Mesothelial cell of epicardium (in vitro differentiated cells): ENCODE measurements at places on chromosomes 12 and 14.

- no peaks in the 10 kb centered on the region for H3K27me3 ChIP-seq
- DNase-seq = no peak
- peaks cover 79% of the 10 kb centered on the region for H3K4me1 ChIP-seq
- peak within 1 kb of the TSS; percentile 73 for H3K4me3 ChIP-seq
- H3K27ac ChIP-seq = peak within 1 kb of the TSS; percentile 97
Measured at GRCh38 chr12:53049571-53050318, at the start of gene TNS2. Gene TNS2, plus strand, starts transcription at chr12:53050065. Its CDS starts 121 bp downstream, at chr12:53050186.

DNA sequence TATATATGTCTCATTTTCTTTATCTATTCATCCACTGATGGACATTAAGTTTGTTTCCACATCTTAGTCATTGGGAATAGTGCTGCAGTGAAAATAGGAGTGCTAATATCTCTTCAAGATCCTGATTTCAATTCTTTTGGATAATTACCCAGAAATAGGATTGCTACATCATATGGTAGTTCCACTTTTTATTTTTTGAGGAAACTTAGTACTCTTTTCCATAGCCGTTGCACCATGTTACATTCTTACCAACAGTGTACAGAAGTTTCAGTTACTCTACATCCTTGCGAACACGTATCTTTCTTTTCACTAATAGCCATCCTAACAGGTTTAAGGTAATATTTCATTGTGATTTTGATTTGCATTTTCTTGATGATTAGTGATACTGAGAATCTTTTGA is 29.8 kb downstream of the TESPA1 start:
- peaks cover 3% of the 10 kb centered on the region for H3K4me1 ChIP-seq
- H3K36me3 ChIP-seq = no peaks in the 10 kb centered on the region
- H3K27me3 ChIP-seq = peaks cover 37% of the 10 kb centered on the region

DNA sequence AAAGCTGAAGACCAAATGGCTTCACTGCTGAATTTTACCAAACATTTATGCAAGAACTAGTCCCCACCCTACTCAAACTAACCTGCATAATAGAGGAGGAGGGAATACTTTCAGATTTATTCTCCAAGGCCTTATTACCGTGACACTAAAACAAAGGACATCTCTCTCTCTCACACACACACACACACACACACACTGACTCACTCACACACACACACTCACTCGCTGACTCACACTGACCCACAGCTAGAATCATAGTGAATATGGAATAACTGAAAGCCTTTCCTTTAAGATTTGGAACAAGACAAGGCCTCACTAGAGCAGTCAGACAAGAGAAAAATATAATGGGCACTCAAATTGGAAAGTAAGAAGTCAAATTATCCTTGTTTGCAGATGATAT is 1014.1 kb downstream of the TMTC2 start:
- H3K4me1 ChIP-seq = no peaks in the 10 kb centered on the region
- peaks cover 2% of the 10 kb centered on the region for H3K36me3 ChIP-seq
- DNase-seq = no peak

DNA sequence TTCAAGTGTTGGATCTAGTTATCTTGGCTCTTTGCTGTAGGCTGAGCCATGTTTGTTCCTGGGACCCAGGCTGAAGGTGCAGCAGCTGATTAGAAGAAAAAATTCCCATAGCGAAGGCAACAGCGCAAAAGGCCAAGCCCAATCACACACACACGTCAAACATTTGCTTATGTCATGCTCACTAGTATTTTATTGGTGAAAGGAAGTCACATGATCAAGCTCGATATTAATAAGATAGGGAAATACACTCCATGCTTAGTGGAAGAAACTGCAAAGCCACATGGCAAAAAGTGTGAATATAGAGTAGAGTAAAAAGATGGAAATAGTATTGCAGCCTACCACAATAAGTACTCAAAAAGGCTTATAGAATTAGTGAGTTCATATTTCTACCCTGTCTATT is 373.5 kb upstream of the FAR2 start:
- H3K27ac ChIP-seq = no peak overlapping the region
- no peak for DNase-seq
- no peaks in the 10 kb centered on the region for H3K27me3 ChIP-seq
- no peak overlapping the region for H3K4me3 ChIP-seq
- peaks cover 13% of the 10 kb centered on the region for H3K4me1 ChIP-seq

DNA sequence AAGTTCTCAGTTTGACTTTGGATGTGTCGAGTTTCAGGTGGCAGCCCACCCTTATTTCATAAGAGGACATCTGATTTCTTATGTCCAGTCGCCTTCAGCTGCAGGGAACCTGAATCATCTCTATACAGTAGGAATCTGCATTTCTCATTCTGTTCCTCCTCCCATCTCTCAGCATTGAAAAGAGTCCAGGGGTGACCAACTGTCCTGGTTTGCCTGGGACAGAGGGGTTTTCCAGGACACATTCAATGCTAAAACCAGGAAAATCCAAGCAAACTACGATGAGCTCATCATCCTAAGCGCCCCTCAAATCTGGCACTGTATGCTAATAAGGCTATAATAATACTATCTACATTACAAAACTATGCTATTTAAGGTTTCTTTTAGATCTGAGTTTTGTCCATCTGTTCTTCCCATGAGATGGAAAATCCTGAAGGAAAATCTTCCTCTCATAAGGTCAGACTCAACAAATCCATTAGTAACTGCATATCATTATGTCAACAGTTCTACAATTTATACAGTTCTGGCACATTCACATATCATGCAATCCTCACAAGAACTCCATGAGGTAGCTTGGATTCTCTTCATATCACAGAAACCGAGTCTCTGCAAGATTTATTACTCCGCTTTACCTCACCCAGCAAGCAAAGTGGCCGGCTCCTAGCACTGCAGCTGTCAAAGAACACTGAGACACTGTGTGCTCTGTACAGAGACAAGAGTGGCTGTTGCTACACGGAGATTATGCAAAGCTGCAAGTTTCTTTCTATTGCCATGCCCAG is 15.6 kb upstream of the CALM1 start:
- no peak for DNase-seq
- no peak overlapping the region for H3K4me3 ChIP-seq
- peaks cover 5% of the 10 kb centered on the region for H3K4me1 ChIP-seq
- H3K27me3 ChIP-seq = no peaks in the 10 kb centered on the region
- H3K36me3 ChIP-seq = no peaks in the 10 kb centered on the region

DNA sequence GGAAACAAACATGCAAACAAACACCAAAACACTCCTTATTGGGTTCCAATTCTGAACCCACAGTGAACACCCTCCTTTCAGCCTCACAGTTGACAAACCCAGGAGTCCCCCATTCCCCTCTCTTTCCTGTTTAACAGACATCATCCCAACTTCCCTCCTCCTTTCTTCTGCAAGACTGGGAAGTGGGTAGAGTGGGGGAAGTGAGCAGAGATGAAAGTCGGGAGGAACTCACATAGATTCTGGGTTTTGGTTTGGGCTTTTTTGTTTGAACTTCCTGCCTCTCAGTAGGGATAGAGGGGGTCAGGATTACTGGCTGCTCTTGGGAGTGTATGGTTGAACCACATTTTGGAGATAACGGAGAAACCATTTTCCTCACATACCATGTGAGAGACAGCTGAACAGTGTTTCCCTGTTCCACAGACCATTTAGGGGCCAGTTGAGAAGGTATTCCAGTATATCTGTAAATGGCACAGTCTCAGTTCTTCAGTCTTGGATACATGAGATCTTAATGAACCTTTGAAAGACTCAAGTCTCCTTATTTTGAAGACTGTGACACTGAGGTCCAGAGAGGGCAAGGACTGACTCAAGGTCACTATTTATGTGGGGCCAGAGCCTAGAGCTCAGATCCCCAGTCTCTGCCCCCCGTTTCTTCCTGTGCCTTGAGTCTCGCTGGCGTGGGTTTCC is 3.9 kb upstream of the GPR84 start:
- no peak overlapping the region for H3K4me3 ChIP-seq
- no peak for DNase-seq
- peaks cover 2% of the 10 kb centered on the region for H3K36me3 ChIP-seq
- peaks cover 50% of the 10 kb centered on the region for H3K4me1 ChIP-seq

GRCh38 chr12:4049298-4050080 is 176.3 kb upstream of the PARP11 start:
- H3K4me3 ChIP-seq = no peak overlapping the region
- no peak for DNase-seq
- H3K36me3 ChIP-seq = no peaks in the 10 kb centered on the region
- H3K27ac ChIP-seq = no peak overlapping the region
- H3K4me1 ChIP-seq = peaks cover 28% of the 10 kb centered on the region

DNA sequence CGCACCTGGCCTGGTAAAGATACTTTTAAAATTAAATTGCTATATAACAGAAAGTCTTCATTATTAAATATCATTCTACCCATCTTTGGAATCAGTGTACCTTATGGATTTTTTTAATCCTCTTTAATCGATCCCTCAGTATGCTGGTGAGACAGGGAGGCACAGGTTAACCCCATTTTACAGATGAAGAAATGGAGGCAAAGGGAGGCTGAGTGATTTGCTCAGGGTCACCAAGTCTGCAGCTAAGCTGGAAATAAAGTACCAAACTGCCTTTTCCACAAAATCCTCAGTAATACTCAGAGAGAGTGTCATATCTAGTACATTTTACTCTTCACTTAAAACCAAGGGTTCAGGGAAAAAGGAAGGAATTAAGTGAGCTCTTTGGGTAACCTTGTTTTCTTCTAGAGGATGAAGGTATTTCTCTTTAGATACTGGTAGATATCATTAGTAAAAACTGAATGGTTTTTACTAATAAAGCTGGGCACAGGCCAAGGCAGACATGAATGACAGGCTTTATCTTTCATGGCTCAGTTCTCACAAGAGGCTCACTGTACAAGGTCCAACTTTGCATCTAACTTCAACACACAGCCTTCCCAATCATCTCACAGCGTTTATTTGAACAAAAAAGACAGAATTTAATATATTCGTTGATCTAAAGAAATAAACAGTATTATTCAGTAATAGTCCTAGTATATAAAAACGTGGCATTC is 35.3 kb upstream of the TTC7B start:
- no peak overlapping the region for H3K4me3 ChIP-seq
- DNase-seq = no peak
- H3K4me1 ChIP-seq = peaks cover 8% of the 10 kb centered on the region
- H3K27ac ChIP-seq = peak overlapping the region; percentile 21
- H3K27me3 ChIP-seq = no peaks in the 10 kb centered on the region
- H3K36me3 ChIP-seq = no peaks in the 10 kb centered on the region

DNA sequence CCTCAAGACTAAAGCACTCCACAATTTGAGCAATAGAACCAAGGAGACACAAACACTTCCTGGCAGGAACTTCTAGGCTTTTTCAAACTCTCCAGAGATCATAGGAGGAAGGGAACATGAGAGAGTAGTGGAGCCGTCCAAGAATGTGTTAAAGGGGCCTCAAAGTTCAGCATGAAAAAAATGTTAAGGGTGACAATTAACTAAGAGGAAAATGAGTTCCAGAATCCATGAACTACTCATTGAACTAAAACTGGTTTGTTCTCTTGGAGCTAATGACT is 122.0 kb downstream of the WIF1 start:
- H3K27ac ChIP-seq = no peak overlapping the region
- H3K36me3 ChIP-seq = no peaks in the 10 kb centered on the region
- peaks cover 74% of the 10 kb centered on the region for H3K27me3 ChIP-seq
- H3K4me3 ChIP-seq = no peak overlapping the region

DNA sequence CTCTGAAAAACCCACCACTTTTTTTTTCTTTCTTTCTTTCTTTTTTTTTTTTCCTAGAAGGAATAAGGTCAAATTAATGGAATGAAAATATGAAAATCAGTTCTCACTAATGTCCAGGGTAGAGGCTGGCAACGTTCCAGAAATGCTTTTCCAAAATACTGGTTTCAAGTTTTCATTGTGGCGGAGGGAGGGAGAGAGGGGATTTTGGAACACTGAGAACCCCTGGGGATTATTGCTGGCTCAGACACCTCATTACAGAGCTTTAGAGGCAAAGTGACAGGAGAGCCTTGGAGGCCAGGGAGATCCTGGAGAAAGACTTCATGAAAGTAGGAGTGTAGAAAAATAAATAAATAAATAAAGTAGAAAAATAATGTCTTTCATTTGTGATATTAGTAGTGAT is 45.4 kb downstream of the ALX1 start:
- H3K27me3 ChIP-seq = no peaks in the 10 kb centered on the region
- H3K27ac ChIP-seq = no peak overlapping the region
- H3K36me3 ChIP-seq = no peaks in the 10 kb centered on the region

DNA sequence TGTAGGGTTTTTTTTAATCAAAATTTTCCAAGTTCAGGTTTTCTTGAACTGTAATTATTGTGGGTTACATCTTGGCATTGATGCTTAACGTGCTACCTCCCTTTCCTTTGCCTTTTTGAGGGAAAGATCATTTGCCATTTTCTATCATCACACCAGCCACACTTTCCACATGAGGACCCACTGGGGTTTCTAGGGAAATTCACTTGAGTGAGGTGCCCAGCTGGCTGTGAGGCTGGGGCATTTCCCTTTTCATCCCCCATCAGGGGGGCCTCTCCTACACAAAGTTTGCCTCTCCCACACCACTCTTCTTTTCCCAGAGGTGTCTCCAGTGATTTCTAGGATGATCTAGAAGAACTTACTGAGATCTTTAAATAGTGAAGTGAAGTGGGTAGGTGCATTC is 335.7 kb downstream of the BMP4 start:
- no peak overlapping the region for H3K4me3 ChIP-seq
- no peak overlapping the region for H3K27ac ChIP-seq
- peaks cover 31% of the 10 kb centered on the region for H3K4me1 ChIP-seq
- H3K36me3 ChIP-seq = no peaks in the 10 kb centered on the region
- H3K27me3 ChIP-seq = peaks cover 3% of the 10 kb centered on the region
- DNase-seq = no peak

DNA sequence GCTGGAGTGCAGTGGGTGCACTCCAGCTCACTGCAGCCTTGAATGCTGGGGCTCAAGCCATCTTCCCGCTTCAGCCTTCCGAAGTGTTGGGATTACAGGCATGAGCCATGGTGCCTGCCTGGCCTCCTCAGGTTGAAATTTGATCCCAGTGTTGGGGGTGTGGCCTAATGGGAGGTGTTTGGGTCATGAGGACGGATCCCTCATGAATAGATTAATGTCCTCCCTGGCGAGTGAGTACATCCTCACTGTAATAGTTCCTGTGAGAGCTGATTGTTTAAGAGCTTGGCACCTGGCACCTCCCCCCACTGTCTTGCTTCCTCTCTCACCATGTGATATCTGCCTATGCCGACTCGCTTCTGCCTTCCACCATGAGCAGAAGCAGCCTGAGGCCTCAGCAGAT is 84.7 kb downstream of the TSPAN9 start:
- no peak overlapping the region for H3K27ac ChIP-seq
- no peaks in the 10 kb centered on the region for H3K27me3 ChIP-seq
- peaks cover 5% of the 10 kb centered on the region for H3K36me3 ChIP-seq
- DNase-seq = no peak
- H3K4me3 ChIP-seq = no peak overlapping the region

GRCh38 chr12:103102225-103102744 is 144.8 kb downstream of the ASCL1 start:
- peaks cover 13% of the 10 kb centered on the region for H3K27me3 ChIP-seq
- no peak overlapping the region for H3K4me3 ChIP-seq

GRCh38 chr12:98743362-98743953 is 98.4 kb downstream of the APAF1 start:
- peaks cover 51% of the 10 kb centered on the region for H3K27me3 ChIP-seq
- H3K4me1 ChIP-seq = peaks cover 2% of the 10 kb centered on the region
- H3K27ac ChIP-seq = no peak overlapping the region
- no peaks in the 10 kb centered on the region for H3K36me3 ChIP-seq
- no peak overlapping the region for H3K4me3 ChIP-seq

- H3K36me3 ChIP-seq = peaks cover 37% of the 10 kb centered on the region
- H3K4me1 ChIP-seq = no peaks in the 10 kb centered on the region
- no peak overlapping the region for H3K27ac ChIP-seq
- DNase-seq = no peak
- no peaks in the 10 kb centered on the region for H3K27me3 ChIP-seq
Measured at GRCh38 chr14:36301159-36301558, 19.3 kb downstream of the MBIP start.

GRCh38 chr14:102764220-102764671 is 13.0 kb upstream of the TRAF3 start:
- DNase-seq = no peak
- no peak overlapping the region for H3K27ac ChIP-seq
- H3K4me1 ChIP-seq = peaks cover 9% of the 10 kb centered on the region
- H3K36me3 ChIP-seq = no peaks in the 10 kb centered on the region
- no peak overlapping the region for H3K4me3 ChIP-seq
